ENCODE measurements at places on chromosomes 11 and 22.

DNA sequence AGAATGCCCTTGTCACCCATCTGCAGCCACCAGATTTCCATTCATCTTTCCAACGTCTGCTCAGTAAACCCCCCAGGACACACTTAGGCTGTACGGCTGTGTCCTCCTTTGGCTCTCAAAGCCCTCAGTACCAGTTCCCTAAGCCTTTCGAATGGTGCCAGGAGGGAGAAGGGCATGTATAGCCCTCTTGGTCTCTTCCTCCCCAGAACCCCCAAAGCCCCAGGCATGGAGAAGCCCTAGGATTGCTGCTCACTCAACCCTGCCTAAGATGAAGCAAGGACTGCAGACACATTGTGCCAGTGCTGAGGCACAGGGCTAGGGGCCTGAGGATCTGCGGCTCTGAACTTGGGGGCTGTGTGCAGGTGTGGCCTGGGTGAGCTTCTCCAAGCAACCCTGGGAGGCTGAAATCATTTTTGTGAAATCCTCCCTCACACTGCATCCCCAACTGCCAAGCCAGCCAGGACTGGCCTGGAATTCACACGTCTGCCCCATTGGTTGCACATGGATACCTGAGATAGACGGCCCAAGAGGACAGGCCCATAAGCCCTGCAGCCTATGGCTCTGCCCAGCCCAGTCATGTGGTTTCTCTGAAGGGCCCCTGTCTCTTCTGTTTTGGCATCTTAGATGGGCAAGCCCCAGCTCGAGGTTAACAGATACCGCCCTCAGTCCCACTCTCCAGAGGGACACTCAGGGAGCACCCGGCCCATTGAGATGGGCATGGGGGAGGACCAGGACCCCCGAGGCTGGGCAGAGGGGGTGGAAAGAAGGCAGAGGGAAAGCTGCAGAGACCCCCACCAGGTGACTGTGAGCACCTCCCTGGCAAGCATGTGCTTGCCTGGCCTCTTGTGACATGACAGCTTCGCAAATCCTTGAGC lies 34.0 kb downstream of the KCNQ1OT1 start:
- DNase-seq: no peak

GRCh38 chr11:34148504-34149165 lies 43.2 kb downstream of the NAT10 start:
- DNase-seq: no peak

DNA sequence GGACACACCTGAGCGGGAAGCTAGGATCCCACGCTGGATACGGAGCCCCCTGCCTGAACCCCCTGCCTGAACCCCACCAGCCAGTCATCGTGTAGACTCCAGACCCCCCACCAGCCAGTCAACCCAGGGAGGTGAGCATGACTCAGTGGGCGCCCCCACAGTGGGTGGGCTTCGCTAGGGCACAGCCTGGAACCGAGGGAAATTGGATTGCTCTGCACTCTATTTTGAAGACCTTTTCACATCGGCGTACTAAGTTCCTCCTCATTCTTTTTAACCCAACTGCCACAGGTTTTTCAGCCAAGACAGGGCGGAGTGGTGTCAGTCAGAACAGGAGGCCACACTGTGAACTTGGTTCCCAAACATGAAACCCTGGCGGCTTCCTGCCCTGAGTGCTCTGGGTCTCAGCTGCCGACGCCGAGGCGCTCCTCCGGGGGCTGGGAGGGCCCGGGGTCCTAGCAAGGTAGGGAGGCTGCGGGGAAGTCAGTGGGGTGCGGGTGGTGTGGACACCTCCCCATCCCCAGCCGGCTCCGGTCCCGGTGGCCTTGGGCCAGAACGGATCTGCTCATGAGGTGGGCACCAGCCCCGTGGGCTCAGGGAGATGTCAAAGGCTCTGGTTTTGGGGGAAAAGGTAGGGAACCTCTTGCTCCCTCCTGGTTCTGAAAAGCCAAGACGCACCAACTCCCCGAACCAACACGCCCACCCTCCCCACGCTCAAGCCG lies 57.0 kb downstream of the BRD1 start:
- DNase-seq: no peak

GRCh38 chr11:2669634-2670469 lies 29.9 kb downstream of the KCNQ1OT1 start:
- no peak for DNase-seq

DNA sequence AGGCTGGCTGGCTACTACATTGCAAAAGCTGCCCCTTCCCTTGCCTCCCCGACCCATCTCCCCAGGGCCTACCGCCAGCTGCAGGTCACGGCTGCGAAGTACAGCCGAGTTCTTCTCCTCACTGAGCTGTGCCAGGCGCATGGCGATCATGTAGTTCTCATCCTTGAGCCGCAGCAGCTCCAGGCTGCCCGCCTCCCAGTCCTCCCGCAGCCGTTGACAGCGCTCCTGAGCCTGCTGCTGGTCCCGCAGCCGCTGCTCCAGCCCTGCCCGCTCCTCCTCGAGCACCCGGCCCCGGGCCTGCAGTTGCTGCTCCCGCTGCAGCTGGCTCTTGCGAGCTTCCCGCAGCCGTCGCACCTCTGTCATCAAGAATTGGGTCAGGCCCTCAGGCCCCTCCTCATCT lies 3.3 kb downstream of the CARD10 start:
- no peak for DNase-seq

- DNase-seq: no peak
Measured at GRCh38 chr11:2444821-2445745, at the start of gene KCNQ1. TSS of gene KCNQ1 (plus strand) at chr11:2445008. CDS start at chr11:2445099, 91 bp downstream.

All from C1 segment of cervical spinal cord (tissue), 14 donors.